NCI-H748 treated with DMSO at 0.1 percent for 48 hours (cell line): ENCODE measurements at places on chromosomes 12 and 14.

DNA sequence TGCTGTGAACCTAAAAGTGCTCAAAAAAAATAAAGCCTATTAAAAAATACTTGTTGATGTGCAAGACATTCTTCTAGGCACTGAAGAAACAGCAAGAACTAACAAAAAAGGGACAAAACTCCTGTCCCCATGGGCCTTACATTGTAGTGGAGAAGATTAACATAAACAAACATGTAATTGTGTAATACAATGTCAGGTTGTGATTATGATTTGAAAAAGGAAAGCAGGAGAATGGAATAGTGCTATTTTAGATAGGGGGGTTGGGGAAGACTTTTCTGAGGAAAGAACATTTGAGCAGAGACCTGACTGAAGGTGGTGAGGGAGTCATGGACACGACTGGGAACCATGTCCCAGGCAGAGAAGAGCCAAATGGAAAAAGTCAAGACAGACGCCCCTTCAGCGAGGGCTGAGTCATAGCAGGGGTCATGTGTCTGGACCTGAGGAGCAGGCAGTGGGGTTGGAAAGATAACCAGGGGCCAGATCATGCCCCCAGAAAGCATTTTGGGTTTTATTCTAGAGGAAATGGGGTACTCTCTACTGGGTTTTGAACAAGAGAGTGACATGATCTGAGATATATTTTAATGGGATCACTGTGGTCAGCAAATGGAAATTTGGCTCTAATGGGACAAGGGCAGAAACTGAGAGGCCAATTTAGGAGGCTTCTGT lies 19.4 kb upstream of the IFNG start:
- no peak for DNase-seq

DNA sequence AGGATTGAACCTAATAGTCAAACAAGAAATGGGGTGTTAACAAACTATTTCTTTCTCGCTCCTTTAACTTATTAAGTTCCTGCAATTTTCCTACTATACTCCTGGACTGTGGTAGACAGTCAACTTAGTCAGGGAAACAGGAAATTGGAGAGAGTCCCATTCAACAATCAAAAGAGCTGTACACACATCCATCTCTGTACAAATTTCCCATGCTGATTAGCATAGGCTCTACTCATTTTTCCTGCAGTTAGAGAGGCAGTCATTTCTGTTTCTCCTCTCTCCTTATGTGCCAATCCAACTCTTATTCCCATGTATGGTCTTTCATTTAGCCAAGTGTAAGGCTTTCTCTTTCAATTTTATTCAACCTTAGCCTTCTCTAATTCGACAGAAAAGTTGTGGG lies 1168.5 kb upstream of the FLRT2 start:
- no peak for DNase-seq

- DNase-seq = peak; percentile 4
Measured at GRCh38 chr14:55160989-55161388, 30.4 kb downstream of the DLGAP5 start.

- DNase-seq = no peak
Measured at GRCh38 chr12:16555630-16556029, 50.3 kb downstream of the LMO3 start.

DNA sequence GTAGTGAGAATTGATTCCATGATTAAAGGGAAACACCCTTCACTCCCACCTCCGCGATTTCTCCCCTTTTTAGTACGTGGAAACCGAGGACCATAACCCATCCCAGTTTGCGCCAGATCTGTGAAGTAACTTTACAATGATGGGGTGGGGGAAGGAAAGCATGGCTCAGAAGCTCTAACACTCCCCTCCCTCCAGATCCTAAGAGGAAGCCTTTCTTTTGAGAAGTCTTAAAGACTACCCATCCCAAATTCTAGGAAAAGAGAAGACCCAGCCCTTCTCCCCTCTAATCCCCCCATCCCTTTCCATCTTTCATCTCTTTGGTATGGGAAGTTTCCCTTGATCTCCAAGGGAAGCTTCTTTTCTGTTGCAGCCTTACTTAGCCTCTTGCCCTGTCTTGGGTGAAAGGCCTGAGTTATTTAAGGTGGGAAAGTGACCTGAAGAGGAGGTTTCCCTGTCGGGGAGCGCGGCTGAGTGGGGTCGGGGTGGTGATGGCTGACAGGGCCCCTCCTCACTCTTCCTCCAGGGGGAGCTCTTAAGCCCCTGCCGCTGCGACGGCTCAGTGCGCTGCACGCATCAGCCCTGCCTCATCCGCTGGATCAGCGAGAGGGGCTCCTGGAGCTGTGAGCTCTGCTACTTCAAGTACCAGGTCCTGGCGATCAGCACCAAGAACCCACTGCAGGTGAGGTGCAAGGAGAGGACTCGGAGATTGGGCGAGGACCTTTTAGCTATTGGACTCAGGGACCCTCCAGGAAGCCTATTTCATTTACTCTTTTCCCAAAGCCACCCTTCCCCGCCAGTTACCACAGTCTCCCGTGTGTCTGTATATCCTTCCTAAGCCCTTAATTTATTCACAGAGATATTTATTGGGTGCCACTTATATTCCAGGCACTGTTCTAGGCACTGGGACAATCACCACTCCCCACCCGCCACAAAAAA lies 1.8 kb downstream of the MARCHF9 start:
- peak; percentile 42 for DNase-seq

- no peak for DNase-seq
Measured at GRCh38 chr12:58395470-58395869, 454.1 kb downstream of the ATP23 start.

- no peak for DNase-seq
Measured at GRCh38 chr14:50339178-50339804, 27.2 kb downstream of the DMAC2L start.

- no peak for DNase-seq
Measured at GRCh38 chr12:6567112-6567670, 900 bp downstream of the NOP2 start.

- DNase-seq = no peak
Measured at GRCh38 chr14:56004786-56005185, 113.4 kb upstream of the PELI2 start.

DNA sequence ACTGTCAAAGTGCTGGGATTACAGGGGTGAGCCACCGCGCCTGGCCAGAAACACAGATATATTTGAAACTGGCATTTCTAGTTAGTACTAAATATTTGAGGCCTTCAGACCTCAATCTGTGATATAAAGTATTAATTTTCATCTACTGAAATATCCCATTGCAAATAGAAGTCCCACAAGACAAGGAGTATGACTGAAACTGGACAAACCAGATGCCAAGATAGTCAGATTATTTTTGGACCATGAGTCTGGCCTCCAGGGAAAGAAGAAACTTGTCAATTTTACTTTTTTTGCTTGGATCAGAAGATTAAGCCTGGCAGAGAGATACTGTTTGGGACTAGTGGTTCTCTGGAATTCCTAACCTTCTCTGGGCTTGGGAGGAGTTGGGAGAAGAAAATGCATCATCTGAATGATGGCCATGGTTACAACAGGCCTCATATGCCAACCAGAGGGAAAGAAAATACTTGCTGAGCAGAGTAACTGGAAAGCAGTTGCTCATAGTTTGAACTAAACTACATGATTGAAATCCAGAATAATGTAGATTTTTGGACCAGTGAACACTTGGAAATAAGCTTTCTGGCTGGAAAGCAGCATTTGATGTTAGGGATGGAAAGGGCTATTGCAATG lies 2.9 kb upstream of the SMOC1 start:
- DNase-seq = no peak

GRCh38 chr12:2215709-2216560 lies 163.1 kb downstream of the CACNA1C start:
- DNase-seq = no peak
